ENCODE measurements at places on chromosomes 2 and 18.
A peak's percentile ranks its signal among the peaks of the same experiment; 100 is the strongest.

- H3K27ac ChIP-seq = no peak overlapping the region
- DNase-seq = no peak
- H3K36me3 ChIP-seq = peaks cover 14% of the 10 kb centered on the region
- H3K27me3 ChIP-seq = no peaks in the 10 kb centered on the region
Measured at GRCh38 chr2:231270221-231271114, 72.0 kb downstream of the ARMC9 start.

DNA sequence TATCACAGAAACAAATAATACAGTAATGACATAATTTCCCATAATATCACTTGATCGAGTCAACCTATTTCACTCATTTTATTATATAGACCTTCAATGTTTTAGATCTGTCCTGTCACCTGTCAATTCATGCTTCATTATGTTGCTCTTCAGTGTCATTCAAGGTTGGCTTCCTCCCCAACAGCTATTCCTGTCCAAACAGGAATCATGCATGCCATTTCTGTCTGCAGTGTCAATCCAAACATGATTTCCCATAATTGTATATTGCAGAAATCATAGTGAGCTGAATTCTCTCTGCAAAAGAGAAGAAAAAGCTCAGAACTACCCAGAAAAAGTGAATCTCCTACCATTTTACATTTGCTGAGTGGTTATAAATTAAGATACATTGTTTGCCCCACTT, 628.6 kb downstream of the NR4A2 start:
- H3K27me3 ChIP-seq = no peaks in the 10 kb centered on the region
- H3K36me3 ChIP-seq = no peaks in the 10 kb centered on the region
- H3K27ac ChIP-seq = no peak overlapping the region
- H3K4me3 ChIP-seq = no peak overlapping the region

DNA sequence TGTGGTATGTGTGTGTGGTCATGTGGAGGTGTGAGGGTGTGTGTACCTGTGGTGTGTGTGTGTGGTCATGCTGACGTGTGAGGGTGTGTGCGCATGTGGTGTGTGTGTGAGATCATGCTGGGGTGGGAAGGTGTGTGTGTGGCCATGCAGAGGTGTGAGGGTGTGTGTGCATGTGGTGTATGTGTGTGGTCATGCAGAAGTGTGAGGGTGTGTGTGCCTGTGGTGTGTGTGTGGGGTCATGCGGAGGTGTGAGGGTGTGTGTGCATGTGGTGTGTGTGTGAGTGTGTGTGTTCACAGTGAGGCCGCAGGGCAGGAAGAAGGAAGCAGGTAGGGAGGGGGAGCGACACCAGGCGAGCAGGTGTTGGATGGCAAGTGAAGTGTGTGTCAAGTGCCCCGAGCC, 259.0 kb downstream of the LOXHD1 start:
- no peaks in the 10 kb centered on the region for H3K4me1 ChIP-seq
- no peaks in the 10 kb centered on the region for H3K27me3 ChIP-seq
- DNase-seq = no peak
- H3K36me3 ChIP-seq = no peaks in the 10 kb centered on the region
- H3K4me3 ChIP-seq = no peak overlapping the region

GRCh38 chr2:100425573-100426383, 8.3 kb upstream of the CHST10 start:
- H3K4me1 ChIP-seq = no peaks in the 10 kb centered on the region
- no peak overlapping the region for H3K27ac ChIP-seq
- no peak overlapping the region for H3K4me3 ChIP-seq
- no peaks in the 10 kb centered on the region for H3K27me3 ChIP-seq
- H3K36me3 ChIP-seq = no peaks in the 10 kb centered on the region

GRCh38 chr2:12050396-12050795, 304.0 kb downstream of the LPIN1 start:
- no peaks in the 10 kb centered on the region for H3K36me3 ChIP-seq
- H3K4me3 ChIP-seq = no peak overlapping the region
- no peak overlapping the region for H3K27ac ChIP-seq
- no peaks in the 10 kb centered on the region for H3K27me3 ChIP-seq
- H3K4me1 ChIP-seq = peaks cover 15% of the 10 kb centered on the region

DNA sequence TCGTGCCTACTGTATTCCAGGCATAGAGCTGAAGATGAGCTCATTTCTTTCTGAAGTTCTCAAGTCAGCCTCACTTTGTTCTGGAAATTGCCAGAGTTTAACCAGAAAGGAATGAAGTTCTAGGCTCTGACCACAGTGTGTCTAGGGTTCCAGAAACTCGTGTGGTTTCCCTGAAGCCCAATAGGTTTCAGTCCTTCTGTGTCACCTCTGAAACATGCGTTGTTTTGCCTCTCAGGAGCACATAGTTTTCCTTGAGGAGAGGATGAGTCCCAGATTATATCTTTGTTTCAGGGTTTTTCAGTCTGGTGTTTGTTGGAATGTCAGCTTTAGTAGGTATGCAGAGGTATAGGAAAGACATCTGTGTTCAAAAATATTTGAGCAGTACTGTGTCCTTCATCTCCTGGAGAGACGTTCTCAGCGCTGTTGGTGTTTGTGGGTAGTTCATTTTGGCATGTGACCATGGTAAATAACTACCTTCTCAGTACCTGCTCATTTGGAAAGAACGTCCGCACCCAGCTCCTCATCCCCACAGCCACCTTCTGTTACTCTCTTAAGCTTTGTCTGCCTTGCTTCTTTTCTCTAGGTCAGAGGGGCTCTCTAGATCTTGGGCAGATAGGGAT, 56.6 kb downstream of the RALBP1 start:
- H3K27me3 ChIP-seq = no peaks in the 10 kb centered on the region
- H3K4me3 ChIP-seq = no peak overlapping the region
- DNase-seq = no peak
- no peak overlapping the region for H3K27ac ChIP-seq
- peaks cover 6% of the 10 kb centered on the region for H3K4me1 ChIP-seq

GRCh38 chr18:44729631-44730101, 49.0 kb downstream of the SETBP1 start:
- peak overlapping the region; percentile 100 for H3K27ac ChIP-seq
- H3K27me3 ChIP-seq = no peaks in the 10 kb centered on the region

GRCh38 chr18:48391868-48392267, 17.3 kb downstream of the ZBTB7C start:
- peaks cover 18% of the 10 kb centered on the region for H3K4me1 ChIP-seq
- no peak for DNase-seq
- no peak overlapping the region for H3K4me3 ChIP-seq
- no peak overlapping the region for H3K27ac ChIP-seq
- no peaks in the 10 kb centered on the region for H3K36me3 ChIP-seq

Measured in RWPE2 (cell line).